IPS DF 19.7 (cell line): ENCODE measurements at places on chromosomes 13 and 19.

GRCh38 chr19:16258440-16258903 lies 60.8 kb downstream of the AP1M1 start:
- no peak for DNase-seq

DNA sequence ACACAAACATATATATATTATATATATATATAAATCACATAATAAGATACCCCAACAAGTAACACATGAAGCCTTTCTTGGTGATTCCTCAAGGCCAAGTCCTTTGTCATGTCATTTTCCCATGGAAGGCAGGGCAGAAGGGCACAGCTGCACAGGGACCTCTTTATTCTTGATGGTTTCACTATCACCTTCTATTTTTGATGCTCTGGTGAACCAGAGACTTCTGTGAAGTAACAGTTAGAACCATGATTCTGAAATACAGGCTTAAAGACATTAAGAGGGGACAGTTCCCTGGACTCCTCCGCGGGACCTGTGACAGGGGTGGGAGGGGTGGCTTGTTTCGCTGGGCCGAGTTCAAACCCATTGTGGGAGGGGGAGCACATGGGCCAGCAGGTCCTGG lies 104.0 kb downstream of the DGKH start:
- no peak for DNase-seq

GRCh38 chr19:12784394-12784870 lies 6.9 kb upstream of the JUNB start:
- DNase-seq: no peak

DNA sequence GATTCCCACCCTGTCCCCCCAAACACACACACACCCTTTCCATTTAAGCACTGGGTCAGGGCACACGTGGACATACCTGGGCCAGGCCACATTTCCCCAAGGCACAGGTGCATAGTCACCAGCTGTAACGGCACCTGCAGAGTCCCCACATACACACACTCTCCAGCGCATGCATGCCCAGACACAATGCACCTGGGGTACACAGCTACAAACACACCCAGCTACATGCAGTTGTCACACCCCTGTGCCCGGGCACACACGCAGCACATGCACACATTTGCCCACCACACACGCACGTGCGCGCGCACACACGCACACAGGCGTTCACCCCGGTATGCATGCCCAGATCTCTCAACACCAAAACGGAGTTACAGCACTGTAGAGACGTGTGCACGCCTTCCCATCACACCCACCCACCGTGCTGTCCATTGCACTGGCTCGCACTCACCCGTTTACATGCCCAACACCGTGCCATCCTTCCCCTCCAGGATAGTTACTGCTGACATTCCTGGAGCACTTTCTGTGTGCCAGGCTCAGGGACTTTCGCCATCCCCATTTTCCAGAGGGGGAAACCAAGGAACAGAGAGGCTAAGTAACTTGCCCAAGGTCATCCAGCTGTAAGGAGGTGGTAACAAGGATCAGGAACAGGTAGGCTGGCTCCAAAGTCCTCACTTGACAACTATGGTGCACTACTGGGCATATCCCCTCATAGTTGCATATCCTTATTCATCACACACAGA lies 749 bp upstream of the SHANK1 start:
- DNase-seq: no peak

DNA sequence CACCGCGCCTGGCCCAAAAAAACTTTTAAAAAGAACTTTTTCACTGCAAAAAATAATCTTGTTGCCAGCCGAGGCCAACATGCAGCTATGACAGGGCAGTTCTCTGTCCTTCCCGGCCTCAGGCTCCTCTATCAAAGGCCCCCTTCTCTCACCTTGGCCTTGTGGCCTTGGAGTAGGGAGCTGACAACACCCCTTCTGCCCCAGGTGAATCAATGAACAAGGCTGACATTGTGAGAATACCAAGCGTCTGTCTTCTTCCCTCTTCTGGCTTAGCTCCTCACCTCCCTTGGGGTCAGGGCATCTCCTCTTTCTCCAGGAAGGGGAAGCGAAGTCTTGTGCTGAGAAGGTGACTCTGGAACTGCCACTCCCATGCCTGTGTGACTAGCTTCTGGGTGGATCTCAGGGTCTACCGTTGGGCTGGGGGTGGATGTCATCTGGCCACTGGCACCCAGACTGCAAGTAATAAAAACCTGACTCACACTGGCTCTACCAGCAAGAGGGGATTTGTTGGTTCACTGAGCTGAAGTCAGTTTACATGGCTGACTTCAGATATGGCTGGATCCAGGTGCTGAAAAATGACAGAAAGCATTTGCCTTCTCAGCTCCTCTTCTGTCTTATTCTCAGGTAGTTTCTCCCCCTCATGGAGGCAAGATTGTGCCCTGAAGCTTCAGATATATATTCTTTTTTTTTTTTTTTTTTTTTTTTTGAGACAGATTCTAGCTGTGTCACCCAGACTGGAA lies 6.3 kb downstream of the C19orf38 start:
- no peak for DNase-seq

DNA sequence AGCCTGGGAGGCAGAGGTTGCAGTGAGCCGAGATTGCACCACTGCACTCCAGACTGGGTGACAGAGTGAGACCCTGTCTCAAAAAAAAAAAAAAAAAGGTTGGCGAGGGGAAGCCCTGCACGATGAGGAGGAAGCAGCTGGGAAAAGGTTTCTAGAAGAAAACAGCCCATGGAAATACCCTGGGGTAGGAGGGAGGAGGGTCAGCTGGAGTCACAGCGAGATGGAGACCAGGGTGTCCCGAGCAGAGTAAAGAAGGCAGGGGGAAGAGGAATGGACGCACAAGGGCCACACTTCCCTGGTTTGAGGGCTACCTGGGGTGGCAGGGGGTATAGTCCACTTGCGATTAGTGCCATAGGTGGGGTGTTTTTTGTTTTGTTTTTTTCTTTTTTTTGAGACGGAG lies 6.4 kb downstream of the KANK3 start:
- DNase-seq: no peak

DNA sequence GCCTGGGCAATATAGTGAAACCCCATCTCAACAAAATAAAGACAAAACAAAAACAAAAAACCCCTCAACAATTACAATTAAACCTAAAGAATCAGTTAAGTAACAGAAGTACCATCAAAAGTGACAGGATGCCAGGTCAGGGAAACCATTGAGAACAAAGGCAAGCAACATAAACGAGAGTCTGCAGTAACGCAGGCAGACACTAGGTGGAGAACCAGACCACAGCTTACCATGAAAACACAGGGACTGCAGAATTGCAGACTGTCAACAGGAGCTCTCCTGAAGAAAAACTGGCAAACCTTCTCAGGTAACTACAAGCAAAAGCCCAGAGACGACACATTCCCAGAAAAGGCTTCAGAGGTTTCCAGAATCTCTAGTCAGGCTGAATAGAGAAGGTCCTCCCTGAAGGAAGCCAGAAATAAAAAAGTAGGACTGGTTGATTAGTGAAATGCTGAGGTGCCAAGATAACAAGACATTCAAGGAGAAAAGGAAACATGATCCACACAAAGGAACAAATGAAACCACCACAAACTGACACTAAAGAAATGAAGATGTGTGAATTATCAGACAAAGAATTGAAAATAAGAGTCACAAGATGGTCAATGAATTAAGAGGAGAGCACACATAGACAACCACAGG lies 2.2 kb upstream of the ZNF665 start:
- DNase-seq: peak; percentile 70

DNA sequence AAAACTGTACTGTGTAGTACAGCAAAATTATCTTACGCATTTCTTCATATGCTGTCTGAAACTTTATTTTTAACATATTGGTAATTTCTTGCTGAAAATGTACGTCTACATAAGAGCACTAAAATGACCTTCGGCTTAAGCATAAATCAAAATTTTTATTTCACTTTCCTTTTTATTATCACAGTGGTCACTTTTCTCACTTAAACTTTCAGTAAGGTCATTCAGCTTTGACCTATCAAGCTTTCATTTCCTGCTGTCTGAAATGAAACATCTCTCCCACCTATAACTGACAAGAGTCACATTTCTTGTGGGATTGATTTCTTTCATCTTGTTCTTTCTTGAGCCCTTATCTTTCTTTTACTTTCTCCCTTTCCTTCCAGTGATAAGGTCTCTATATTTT lies 2212.7 kb upstream of the PCDH20 start:
- DNase-seq: no peak

GRCh38 chr13:77448689-77449088 lies 86.8 kb upstream of the SCEL start:
- peak; percentile 23 for DNase-seq

DNA sequence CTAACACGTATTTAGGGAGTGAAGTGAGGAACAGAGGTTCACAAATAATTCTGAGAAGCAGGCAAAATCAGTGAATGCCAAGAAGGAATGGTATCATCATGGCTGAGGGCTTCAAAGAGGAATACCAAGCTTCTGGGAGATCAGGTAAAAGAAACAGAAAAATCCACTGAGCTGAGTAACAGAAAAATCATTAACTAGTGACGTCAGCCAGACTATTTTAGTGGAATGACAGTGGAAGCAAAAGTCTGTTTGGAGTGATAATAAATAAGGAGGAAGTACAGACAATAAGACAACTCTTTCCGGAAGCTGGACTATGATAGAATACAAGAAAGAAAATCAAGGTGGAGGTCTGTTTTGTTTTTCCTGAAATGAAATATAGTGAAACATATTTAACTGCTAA lies 83.5 kb downstream of the SACS start:
- no peak for DNase-seq
